Mesothelial cell of epicardium (in vitro differentiated cells): ENCODE measurements at places on chromosomes 5 and 9. TPM values are rescaled to one million over a fixed set of nuclear protein-coding genes. Genes with fewer than 3 reads are reported as not detected.

Gene IL13
- 0.33 to 0.78 TPM (median 0.50 TPM) in 3 replicates for total RNA-seq

Gene C9
- total RNA-seq, result not detected in 3 replicates

Gene ISOC1
- total RNA-seq, result 31.2 to 32.7 TPM (median 32.5 TPM) in 3 replicates

Gene NRG2
- total RNA-seq, result 2.0 to 2.8 TPM (median 2.0 TPM) in 3 replicates

Gene ASPN
- total RNA-seq, result 0.63 to 0.86 TPM (median 0.63 TPM) in 3 replicates

Gene PCDHGA6
- total RNA-seq, result 0.25 to 0.60 TPM (median 0.57 TPM) in 3 replicates

Gene SERINC5
- total RNA-seq, result 87.6 to 91.0 TPM (median 89.5 TPM) in 3 replicates

Gene PCDHB14
- 7.1 to 8.6 TPM (median 7.7 TPM) in 3 replicates for total RNA-seq

Gene TMEFF1
- total RNA-seq, result 19.6 to 25.5 TPM (median 24.3 TPM) in 3 replicates

Gene PCDHA1
- not detected in 3 replicates for total RNA-seq

Gene NUP155
- 30.8 to 32.9 TPM (median 31.5 TPM) in 3 replicates for total RNA-seq

Gene PCDHGB3
- total RNA-seq, result 0.59 to 0.74 TPM (median 0.64 TPM) in 3 replicates

Gene SPINK7
- total RNA-seq, result not detected in 3 replicates

Gene UAP1L1
- total RNA-seq, result 4.6 to 5.7 TPM (median 5.5 TPM) in 3 replicates

Gene PCDHGB1
- total RNA-seq, result 1.7 to 2.0 TPM (median 2.0 TPM) in 3 replicates

Gene PCDHB5
- total RNA-seq, result 5.2 to 6.8 TPM (median 6.0 TPM) in 3 replicates

Gene TAF11L5
- not detected in 3 replicates for total RNA-seq

Gene PDCD1LG2
- not detected in 3 replicates for total RNA-seq

Gene ANKRD31
- 1.1 to 1.4 TPM (median 1.3 TPM) in 3 replicates for total RNA-seq

Gene ALDH7A1
- 111 to 119 TPM (median 111 TPM) in 3 replicates for total RNA-seq

Gene PGGT1B
- 40.3 to 41.6 TPM (median 40.9 TPM) in 3 replicates for total RNA-seq

Gene OBP2B
- not detected in 3 replicates for total RNA-seq

Gene CEP72
- 20.1 to 21.7 TPM (median 20.3 TPM) in 3 replicates for total RNA-seq

Gene C5orf52
- total RNA-seq, result not detected in 3 replicates

Gene ANXA1
- total RNA-seq, result 166 to 189 TPM (median 183 TPM) in 3 replicates
